Fibroblast of skin of back (primary cell): ENCODE measurements at places on chromosomes 11 and 22.

- no peak for DNase-seq
Measured at GRCh38 chr11:59967677-59968394, 4.0 kb downstream of the OOSP4A start.

GRCh38 chr11:33622186-33622585, 78.4 kb downstream of the C11orf91 start:
- DNase-seq, result peak; percentile 80

GRCh38 chr11:35330931-35331330, 88.4 kb downstream of the SLC1A2 start:
- DNase-seq, result no peak

GRCh38 chr22:21761086-21761485, 25.5 kb upstream of the YPEL1 start:
- peak; percentile 12 for DNase-seq

- no peak for DNase-seq
Measured at GRCh38 chr22:32073823-32074380, 30.8 kb downstream of the SLC5A1 start.

DNA sequence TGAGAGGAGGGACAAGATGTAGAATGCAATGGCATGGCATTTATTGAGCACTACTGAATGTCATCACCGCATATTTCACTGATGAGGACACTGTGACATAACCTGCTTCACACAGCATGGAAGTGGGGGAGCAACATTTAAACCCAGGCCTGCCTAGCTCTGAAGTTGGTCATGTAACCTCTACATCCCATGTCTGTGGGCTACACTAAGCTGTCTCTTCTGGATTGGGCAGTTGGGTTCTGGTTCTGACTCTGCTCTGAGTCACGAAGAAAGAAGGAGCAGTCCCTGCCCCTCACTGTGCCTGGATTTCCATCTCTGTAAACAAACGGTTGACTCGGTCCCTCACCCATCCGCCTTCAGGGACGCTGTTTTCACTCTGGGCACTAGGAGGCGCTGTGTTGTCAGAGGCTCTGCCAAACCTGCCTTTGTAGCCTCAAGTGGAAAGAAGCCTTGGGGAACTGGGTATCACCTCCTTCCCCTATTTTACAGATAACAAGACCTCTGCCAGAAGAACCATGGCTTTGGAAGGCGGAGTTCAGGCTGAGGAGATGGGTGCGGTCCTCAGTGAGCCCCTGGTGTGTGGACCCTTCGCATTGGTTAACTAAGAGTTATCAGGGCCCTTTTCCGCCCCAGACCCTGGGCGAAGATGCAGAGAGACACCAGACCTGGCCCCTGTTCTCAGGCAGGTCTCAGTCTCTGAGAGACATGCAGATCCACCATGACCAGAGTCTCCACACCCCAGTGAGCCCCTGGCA, 12.7 kb upstream of the ARHGEF17 start:
- peak; percentile 92 for DNase-seq

DNA sequence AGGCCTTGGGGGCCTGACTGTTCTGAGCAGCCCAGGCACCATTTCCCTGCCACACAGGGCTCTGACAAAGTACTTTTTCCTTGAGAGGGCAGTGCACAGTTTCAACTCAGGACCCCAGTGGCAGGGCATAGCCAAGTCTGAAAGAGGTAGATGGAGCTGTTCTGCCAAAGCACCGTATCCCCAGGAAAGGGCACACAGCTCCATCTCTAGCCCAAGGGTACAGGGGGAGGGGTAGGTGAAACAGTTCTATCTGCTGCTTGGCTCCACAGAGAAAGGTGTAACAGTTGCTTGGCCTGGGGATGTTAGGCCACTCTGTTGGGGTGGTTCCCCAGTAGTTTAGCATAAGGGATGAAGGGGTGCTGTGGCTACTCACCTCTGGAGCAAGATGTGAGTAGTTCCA, 47.8 kb downstream of the GDPD4 start:
- DNase-seq, result no peak

GRCh38 chr11:127943152-127943551, 644.2 kb downstream of the ETS1 start:
- DNase-seq, result no peak

DNA sequence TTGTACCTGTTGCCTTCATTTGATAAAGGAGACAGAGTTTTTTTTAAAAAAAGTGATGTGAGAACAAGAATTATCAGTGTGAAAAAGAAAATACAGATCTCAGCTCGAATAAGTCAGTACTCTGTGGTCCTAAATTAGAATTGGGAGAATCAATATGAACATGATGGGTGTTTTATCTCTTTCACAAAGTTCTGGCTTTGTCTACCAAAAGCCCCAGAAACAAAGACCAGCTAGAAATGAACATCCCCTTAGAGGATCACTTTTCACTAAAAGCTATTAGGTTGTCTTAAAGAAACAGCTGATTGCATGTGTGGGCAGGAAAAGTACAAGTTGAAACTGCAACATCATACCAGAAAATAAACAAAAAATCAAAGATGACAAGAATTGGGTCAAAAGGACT, 8.4 kb upstream of the ST14 start:
- no peak for DNase-seq

DNA sequence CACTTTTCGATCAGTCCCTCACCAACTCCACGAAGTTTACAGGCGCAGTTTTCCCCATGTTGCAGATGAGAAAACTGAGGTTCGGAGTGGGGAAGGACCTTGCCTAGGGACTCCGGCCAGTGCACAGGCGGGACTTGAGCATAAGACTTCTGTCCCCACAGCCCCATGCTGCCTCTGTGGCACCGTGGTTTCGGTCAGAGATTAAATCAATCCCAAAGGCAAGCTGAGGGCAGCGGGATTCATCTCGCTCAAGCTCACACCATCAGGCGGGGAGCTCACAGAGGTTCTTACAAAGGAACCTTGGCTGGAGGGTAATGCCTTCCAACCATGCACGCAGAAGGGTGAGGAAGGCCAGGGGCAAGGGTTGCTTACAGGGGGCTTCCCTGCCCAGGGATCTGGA, 115.5 kb downstream of the PHF21B start:
- no peak for DNase-seq

DNA sequence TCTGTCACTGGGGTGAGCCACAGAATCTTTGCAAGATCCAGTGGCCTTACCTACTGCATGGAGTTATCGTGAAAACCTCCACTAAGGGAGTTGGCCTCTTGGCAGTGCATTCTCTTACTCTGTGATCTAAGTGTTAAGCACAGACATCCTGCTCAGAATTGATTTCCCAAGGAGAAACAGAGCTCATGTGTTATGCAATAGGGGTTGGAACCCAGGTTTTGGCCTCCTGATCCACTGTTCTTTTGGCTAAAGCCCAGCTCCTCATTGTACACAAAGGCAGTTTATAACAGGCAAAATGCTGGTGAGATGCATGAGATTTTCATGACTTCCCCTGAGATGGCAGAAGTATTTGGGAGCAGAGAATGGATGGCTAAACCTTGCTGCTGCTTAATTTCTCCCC, 11.8 kb downstream of the DTX4 start:
- DNase-seq, result no peak
